ENCODE measurements at places on chromosomes 13 and 19.
A peak's percentile ranks its signal among the peaks of the same experiment; 100 is the strongest.

GRCh38 chr19:3029065-3029923 is at the start of gene TLE2:
Gene TLE2, minus strand, starts transcription at chr19:3029280. Its CDS starts 376 bp downstream, at chr19:3028904.
- DNase-seq: no peak

DNA sequence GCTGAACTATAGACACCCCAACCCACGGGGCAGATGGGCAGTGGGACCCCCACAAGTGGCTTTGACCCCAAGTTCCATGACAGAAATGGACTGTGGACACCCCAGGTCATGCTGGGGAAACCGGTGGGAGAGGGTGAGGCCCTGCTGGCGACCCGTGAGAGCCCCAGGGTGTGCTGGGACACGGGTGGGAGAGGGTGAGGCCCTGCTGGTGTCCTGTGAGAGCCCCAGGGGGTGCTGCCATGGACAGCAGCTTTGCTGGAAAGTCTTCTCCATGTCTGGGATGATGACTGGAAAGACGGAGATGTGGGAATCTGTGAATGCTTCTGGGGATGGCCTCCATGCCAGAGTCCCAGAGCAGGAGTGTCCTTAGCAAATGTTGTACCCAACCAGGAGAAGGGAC is 148.4 kb downstream of the URI1 start:
- DNase-seq: no peak

GRCh38 chr13:79680485-79680884 is 199.5 kb downstream of the NDFIP2 start:
- no peak for DNase-seq

- peak; percentile 33 for DNase-seq
These were observed 302.7 kb downstream of the DNAJC15 start for GRCh38 chr13:43326100-43326499.

DNA sequence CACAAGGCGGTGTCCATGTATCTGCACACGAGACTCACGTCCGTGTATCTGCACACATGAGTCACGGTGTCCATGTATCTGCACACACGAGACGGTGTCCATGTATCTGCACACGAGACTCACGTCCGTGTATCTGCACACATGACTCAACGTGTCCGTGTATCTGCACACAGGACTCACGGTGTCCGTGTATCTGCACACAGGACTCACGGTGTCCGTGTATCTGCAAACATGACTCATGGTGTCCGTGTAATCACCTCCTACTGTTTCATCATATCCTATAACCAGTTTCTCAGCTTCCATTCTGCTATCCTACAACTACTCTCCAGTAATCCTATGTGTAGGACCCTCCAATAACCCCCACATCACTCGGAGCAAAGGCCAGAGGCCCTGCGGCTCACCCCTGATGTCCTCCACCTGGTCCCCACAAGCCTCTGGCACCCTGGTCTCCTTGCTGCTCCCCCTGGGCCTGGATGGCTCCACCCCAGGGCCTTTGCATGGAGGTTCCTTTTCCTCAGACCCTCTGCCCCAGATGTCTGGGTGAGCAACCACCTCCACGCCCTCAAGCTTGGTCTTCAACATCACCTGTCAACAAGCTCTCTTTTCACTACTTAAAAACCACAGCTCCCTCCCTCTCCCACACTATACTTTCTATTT is 2.5 kb upstream of the TMEM255B start:
- no peak for DNase-seq

GRCh38 chr13:37640499-37640898 is 41.9 kb upstream of the POSTN start:
- no peak for DNase-seq

GRCh38 chr19:56476651-56477428 is at the start of gene ZNF667:
Gene ZNF667, minus strand, starts transcription at chr19:56477345. Its CDS starts 14,975 bp downstream, at chr19:56462370.
- peak; percentile 49 for DNase-seq

DNA sequence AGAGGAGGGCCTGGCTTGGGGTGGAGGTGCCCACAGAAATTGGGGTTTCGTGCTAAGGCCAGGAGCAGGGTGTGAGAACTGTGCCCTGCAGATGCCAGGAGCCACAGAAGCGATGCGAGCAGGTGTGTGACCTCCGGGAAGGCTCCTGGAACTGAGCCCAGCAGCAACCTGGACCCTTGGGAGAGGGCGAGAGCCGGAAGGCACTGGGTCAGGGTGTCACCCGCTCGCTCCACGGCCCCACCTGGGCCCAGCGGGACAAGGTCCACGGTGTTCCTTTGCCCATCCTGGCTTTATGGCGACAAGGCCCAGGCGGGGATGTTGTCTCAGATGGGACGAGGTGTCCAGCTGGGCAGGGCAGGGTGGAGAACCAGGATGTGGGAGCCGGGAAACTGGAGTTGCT is 4.2 kb downstream of the MISP start:
- no peak for DNase-seq

DNA sequence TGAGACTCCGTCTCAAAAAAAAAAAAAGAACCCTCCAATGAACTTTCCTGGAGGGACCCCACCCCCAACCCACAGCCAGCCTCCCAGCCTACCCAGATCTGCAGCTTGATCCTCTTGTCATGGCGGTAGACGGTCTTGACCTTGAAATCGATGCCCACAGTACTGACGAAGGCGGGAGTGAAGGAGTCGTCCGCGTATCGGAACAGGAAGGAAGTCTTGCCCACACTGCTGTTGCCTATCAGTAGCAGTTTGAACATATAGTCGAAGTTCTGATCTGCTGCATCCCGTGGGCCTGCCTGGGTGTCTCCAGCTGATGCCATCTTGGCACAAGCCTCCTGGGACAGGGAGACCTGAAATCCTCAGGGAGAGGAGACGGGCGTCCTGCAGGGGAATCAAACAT is 2.4 kb downstream of the RAB3D start:
- DNase-seq: no peak

- no peak for DNase-seq
These were observed at the start of gene SHANK1 for GRCh38 chr19:50719566-50719965. Gene SHANK1, minus strand, starts transcription at chr19:50719802. Its CDS starts 2,883 bp downstream, at chr19:50716919.

DNA sequence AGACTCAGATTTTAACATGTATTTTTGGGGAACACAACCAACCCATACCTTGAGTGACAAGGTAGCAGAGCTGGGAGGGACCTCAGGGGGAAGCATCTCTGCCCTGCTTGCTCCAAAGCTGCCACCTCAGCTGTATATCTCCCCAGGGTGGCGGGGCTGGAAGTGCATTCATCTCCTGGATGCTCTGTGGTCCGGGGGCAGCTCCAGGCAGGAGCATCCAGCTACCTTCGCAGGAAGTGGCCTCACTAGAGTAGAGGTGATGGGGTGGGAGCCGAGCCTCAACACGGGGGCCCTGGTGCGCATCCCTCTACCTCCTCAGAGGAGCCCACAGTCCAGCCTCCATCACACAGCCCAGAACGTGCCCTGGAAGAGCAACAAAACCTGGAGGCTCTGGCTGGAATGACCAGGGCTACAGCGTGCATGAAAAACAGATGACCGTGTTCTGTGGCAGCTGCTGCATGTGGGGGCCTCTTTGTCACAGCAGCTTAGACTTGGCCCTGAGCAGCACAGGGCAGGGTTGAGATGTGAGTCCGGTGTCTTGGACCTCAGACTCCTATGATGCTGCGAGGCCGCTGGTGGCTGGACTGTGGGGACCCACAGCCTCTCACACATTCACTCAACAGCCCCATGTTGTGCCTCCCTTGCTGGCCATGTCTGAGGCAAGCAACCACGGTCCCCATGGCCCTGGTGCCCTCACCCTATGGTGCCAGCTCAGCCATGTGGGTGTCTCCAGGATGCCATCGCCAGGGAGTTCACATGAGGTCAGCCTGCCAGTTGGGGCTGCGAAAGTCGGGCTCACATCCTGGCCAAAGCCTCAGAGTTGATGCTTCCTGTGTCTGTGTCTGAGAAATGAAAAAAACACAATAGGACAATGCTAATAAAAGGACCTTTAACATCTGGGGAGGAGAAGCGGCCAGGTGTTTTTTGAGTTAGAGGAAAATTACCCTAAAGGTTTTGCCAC is 17.1 kb upstream of the GAS6 start:
- no peak for DNase-seq

GRCh38 chr13:45564133-45564776 is 51.3 kb downstream of the ERICH6B start:
- DNase-seq: no peak

- DNase-seq: peak; percentile 35
These were observed 244.8 kb downstream of the PCDH20 start for GRCh38 chr13:61170856-61171255.

- no peak for DNase-seq
These were observed 295.0 kb downstream of the LMO7 start for GRCh38 chr13:75931116-75931515.

DNA sequence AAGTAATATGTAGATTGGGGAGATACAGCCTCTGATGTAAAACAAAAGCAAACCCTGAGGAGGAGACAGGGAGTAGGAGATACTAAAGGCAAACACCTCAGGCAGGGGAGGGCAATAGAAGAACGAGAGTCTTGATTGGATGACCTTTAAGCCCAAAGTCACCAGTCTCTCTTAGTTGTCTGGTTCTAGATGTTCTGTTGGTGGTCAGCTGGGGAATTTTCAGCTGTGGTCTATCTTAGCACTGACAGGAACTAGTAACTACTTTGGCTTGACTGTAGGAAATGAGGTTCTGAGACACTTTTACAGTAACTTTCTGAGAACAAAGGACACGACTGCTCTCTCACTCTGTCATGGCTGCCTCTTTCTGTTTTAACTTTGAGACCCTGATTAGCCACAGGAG is 290.7 kb upstream of the MIR17HG start:
- DNase-seq: no peak

DNA sequence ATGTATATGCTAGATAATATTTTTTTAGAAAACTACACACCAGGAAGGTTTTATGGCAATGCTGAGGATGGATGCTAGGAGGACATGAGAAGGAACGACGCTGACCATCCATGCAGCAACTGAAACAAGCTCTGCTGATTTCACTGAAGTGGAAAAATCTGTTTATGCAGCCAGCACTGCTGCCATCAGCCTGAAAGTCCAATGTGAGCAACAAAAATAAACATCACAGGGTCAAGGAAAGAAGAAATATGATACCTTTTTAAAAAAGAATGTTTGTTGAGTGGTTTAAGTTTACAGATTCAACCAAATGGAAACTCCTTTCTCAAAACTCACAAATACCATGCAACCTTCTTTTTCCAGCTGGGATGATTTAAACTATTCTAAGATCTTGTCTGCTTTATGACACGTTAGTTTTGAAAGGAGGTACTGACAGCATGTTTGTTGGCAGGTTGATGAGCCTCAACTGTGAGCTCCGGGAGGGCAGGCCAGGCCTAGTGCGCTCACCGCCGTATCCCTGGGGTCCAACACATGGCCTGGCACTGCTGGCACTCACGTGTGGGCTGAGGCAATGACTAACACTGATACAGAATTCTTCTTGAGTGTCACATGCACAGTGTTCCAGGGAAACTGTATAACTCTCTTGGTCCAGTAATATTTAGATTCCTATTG is 46.8 kb downstream of the LATS2 start:
- DNase-seq: no peak

- DNase-seq: no peak
These were observed 404.2 kb downstream of the KCNRG start for GRCh38 chr13:50419331-50419865.

DNA sequence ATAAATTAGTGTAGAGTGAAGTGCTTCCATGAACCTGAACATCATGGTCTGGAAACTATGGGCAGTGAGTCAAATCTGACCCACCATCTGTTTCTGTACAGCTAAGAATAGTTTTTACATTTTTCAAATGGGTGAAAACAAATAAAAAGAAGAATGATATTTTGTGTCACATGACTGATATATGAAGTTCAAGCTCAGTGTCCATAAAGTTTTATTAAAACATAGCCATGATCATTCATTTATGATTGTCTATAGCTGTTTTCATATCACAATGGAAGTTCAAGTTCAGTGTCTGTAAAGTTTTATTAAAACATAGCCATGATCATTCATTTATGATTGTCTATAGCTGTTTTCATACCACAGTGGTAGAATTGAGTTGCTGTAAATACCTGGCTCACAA is 42.7 kb downstream of the ZNF333 start:
- no peak for DNase-seq

DNA sequence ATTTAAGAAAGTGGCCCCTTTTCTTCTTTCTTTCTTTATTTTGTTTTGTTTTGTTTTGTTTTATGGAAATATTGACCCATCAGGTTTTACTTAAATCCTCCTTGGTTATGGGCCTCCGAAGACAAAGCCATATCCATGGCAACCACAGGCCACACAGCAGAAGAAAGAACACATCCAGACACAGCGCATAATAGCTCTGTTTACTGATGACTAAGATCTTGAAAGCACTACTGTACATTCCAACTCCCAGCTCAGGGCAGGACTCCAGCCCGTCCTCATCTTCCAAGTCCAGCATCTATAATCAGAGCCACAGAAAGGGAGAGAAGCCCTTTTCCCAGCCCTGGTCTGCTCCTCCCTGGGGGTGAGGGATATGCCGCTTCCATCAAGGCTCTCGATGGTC is 84.3 kb downstream of the NUFIP1 start:
- DNase-seq: no peak

DNA sequence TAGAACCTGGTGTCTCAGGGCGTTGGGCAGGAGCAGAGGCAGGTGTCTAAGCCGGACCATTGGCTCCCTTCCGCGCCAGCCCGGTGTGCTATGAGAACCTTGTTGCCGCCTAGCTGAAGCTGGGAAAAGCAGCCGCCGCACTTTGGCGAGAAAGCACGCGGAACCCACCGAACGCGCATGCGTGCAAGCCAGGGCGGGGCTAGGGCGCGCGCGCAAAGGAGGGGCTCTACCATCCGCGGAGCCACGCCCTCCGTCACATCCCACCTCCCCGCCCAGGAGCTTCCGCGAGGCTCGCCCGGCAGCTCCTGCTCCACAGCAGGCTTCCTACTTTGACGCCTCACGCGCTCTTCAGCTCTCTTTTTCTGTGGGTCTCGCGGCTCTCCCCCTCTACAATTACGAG is 51.3 kb downstream of the WDR87 start:
- DNase-seq: peak; percentile 12

DNA sequence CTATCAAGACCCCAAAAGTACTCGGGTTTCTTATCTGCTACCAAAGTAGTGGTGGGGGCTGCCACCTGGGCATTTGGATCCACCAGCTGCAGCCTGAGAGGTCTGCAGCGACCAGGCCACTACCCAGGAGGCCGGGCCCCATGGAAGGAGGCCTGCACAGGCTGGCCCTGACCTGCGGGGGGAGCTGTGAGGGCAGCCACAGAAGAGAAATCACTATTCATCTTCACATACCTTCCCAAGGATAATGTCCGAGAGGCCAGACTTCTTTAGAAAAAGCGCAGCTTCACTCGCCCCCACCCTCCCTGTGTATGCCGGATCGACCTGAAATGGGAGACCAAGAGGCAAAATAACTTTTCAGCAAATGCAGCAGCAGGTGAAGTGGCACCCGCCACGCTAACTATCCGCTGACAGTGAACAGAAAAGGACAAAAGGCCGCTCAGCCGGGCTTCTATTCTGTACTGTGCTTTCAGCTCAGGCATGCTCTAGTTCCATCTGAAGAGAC is 30.1 kb downstream of the EPS15L1 start:
- no peak for DNase-seq

All from anterior cingulate cortex (tissue), 58 donors.